ENCODE measurements at places on chromosomes 7 and 10. TPM values are rescaled to one million over a fixed set of nuclear protein-coding genes. Genes with fewer than 3 reads are reported as not detected.

ZNF775 gene
- total RNA-seq = 9.4 TPM

SMURF1 gene
- 17.3 TPM for total RNA-seq

AKR1C8 gene
- not detected for total RNA-seq

POP7 gene
- 27.8 TPM for total RNA-seq

NFE2L3 gene
- total RNA-seq = 80.3 TPM

RASSF4 gene
- total RNA-seq = 20.4 TPM

SEPHS1 gene
- 45.8 TPM for total RNA-seq

PIP gene
- total RNA-seq = not detected

LRRTM3 gene
- total RNA-seq = not detected

Data from glomerular endothelial cell (primary cell).